ENCODE measurements at places on chromosomes 3 and 15.

- DNase-seq, result no peak
Measured at GRCh38 chr15:70453238-70453637, 310.1 kb downstream of the UACA start.

GRCh38 chr3:185270956-185271332 lies 17.1 kb upstream of the EHHADH start:
- no peak for DNase-seq

GRCh38 chr15:51398626-51399025 lies 57.2 kb downstream of the GLDN start:
- no peak for DNase-seq

DNA sequence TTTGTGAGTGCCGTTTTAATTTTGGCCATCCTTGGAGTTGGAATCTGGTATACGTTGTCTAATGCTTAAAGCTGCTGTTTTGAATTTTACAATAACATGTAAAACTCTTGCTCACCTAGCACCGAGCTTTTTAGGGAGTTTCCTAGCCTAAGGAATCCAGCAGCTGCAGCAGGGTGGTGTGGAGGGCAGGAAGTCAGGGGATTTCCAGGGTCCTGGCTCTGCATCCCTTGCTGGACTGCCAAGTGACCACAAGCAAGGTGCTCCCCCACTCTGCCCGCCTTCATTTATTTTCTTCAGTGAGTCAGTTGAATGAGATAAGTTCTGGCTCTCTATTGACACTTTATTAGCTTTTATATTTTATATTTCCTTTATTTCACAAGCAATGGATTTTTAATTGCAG lies 113.7 kb downstream of the ATG7 start:
- DNase-seq, result peak; percentile 47

GRCh38 chr3:23463791-23464190 lies 260.7 kb downstream of the UBE2E2 start:
- no peak for DNase-seq

DNA sequence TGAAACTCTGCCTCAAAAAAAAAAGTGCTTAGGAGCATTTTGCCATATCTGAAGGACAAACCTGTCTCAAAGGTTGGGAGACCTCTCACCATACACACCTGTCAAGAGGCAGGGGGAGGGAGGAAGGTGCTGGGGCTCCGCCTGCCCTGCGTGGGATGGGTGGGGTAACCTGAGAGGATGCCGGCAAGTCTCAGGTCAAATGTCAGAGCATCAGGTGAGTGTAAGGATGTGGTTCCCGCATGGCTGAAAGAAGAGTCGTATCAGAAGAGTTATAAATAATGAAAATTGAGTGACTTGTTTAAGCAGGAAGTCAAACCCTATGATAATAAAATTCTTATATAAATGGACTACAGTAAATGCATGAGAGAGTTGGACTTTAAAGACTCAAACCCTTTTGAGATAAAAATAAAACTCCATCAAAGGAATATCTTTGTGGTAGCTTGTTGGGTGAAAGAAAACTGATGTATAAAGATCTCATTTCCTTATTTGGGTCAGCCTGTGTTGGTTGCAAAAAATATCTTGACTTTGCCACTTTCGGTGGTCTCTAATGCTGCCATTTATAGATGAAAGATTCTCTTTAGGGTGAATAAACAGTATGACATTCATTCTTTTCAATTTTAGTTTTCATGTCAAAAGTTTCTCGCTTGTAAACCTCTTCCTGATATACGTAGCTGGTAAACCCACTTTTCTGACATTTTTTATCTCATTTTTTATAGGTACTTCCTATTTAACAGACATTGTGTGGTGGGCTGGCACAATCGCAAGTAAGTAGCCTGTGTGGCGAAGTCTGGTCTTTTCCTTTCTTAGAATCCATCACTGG lies 23.8 kb downstream of the NIPA1 start:
- no peak for DNase-seq

GRCh38 chr3:10552631-10552943 lies 47.2 kb upstream of the ATP2B2 start:
- DNase-seq, result peak; percentile 92

DNA sequence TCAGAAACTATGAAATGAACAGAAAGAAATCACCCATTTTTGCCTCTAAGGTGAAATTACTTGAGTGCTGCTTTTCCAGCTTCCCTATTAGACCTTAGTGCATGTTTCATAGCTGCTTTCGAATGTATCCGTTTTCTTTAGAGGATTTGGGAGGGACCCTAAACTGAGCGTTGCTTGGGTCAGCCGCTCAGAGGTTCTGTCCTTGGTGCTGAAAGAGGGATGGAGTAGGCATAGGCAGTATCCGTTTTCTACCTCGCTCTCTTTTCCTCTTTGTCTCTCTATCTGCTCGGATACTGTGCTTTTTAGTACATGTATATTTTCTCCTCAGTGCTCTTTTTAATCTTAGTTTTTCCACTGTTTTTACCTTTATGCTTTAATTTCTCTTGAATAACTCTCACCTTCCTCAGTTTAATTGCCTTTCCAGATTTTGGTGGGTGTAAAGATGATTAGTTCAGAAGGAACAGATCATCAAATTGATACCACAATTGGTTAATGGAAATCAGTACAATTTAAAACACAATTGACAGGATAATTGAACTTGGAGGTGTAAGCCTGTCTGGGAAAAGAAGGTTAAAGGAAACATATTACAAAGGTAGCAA lies at the start of gene DRD3:
Gene DRD3 (minus strand): TSS at position 283 of the 599 bp plus-strand sequence. CDS start 7,060 bp downstream, outside the sequence.
- DNase-seq, result peak; percentile 70

DNA sequence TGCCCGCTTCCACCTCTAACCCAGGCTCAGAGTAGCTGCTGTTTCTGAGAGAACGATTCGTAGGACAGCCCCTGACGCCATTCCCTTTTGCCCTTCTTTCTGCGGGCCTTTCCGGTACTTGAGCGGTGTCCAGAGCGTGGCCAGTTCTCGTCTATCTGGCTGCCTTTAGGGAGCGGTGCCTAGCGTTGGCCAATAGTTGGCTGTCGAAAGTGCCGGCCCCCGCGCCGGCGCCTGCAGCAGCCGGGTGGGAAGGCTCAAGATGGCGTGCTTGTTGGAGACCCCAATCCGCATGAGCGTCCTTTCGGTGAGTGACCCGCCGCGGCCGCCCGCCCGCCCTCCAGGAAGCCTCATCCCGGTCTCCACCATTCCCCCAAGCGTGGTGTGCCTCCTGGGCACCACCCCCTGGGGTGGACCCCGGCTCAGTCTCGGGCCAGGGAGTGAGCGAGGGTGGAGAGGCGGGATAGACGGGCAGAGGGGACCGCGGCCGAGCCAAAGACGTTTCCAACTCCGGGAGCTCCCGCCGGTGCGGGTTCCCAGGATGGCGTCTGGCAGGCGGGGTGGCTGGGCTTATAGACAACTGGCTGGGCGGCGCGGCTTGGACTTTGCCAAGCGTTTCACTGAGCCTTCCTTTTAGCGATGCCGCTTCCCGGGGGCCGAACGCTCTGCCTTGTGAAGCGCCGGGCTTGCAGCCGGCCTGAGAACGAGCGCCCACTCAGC lies at the start of gene ARMC8:
Gene ARMC8 (plus strand): TSS at position 6 of the 717 bp plus-strand sequence. CDS start 254 bp downstream, at position 260.
- DNase-seq, result peak; percentile 59

DNA sequence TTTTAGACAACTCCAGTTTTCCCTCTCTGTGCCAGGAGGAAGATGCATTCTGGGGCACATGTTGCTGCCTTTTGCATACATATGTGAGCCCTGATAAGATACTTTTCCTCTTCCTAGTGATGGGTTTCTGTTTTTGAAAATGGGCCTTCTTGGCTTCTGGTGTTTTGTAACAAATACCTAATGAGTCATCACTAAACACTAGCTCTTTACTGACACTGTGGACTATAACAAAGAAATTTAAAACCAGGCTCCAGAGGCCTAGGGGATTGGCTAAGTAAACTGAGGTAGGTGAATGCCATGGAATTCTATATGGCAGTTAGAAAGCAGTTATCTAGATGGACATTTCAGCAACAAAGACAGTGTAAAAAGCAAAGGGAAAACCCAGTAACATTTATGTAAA lies 93.4 kb upstream of the NR2E3 start:
- DNase-seq, result peak; percentile 40

- DNase-seq, result no peak
Measured at GRCh38 chr3:159964166-159964973, 24.3 kb upstream of the IL12A start.

DNA sequence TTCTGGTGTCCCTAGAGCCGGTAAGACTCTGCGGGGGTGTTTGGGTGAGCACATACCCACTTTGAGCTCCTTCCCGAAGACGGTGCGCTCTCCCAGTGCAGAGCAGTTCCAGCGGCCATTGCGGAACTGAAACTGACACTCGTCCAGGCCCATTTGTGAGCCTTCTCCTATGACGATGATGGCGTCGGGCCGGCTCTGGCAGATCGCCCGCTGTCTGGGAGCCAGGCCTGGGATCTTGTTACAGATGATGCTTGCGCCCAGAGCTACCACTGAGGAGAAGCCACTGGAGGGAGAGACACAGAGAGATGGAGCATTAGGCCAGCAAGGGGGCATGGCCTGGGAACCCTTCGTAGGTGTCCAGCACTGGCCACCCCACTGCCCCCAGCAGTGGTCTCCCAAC lies 5.0 kb downstream of the WNT7A start:
- DNase-seq, result no peak

GRCh38 chr3:48879307-48879993 lies 19.2 kb downstream of the SLC25A20 start:
- DNase-seq, result no peak

GRCh38 chr3:169562988-169563774 lies 100.3 kb downstream of the MECOM start:
- no peak for DNase-seq

- DNase-seq, result no peak
Measured at GRCh38 chr15:89075846-89076245, 12.4 kb upstream of the ABHD2 start.

- no peak for DNase-seq
Measured at GRCh38 chr3:126510308-126510910, 7.2 kb downstream of the UROC1 start.
